CD8-positive, alpha-beta memory T cell (primary cell): ENCODE measurements at places on chromosomes 3 and 15. TPM values are rescaled to one million over a fixed set of nuclear protein-coding genes. Genes with fewer than 3 reads are reported as not detected.

DNA sequence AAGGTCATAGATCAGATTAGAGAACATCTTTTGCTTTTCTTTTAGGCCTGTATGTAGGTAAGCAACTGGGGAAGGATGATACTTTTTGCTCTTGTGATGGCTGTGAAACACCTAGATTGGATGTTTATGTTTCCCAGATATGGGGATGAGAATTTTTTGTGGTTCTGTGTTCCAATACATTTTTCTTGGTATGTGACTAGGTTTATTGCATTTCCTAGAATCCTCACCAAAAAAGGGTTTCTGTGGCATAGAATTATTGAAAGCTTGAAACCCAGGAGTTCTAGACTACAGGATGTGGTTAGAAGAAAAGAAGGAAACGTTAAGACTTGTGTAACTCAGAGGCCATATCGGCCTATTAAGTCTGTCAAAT lies 25.8 kb downstream of the OXNAD1 start:
- peaks cover 69% of the 10 kb centered on the region for H3K4me1 ChIP-seq
- no peaks in the 10 kb centered on the region for H3K27me3 ChIP-seq
- DNase-seq, result no peak

GRCh38 chr3:61903931-61904657 lies 342.7 kb downstream of the PTPRG start:
- no peak overlapping the region for H3K4me3 ChIP-seq
- no peaks in the 10 kb centered on the region for H3K36me3 ChIP-seq
- no peaks in the 10 kb centered on the region for H3K4me1 ChIP-seq
- H3K27ac ChIP-seq, result no peak overlapping the region
- no peaks in the 10 kb centered on the region for H3K27me3 ChIP-seq
- no peak for DNase-seq

- no peak overlapping the region for H3K27ac ChIP-seq
- H3K27me3 ChIP-seq, result no peaks in the 10 kb centered on the region
- peaks cover 6% of the 10 kb centered on the region for H3K4me1 ChIP-seq
- H3K4me3 ChIP-seq, result no peak overlapping the region
- peaks cover 6% of the 10 kb centered on the region for H3K36me3 ChIP-seq
Observed at GRCh38 chr3:45670991-45671390, 18.2 kb upstream of the SACM1L start.

- no peak for DNase-seq
- peaks cover 7% of the 10 kb centered on the region for H3K4me1 ChIP-seq
- H3K4me3 ChIP-seq, result no peak overlapping the region
- no peaks in the 10 kb centered on the region for H3K36me3 ChIP-seq
Observed at GRCh38 chr15:68581725-68582124, 2.9 kb downstream of the CORO2B start.

DNA sequence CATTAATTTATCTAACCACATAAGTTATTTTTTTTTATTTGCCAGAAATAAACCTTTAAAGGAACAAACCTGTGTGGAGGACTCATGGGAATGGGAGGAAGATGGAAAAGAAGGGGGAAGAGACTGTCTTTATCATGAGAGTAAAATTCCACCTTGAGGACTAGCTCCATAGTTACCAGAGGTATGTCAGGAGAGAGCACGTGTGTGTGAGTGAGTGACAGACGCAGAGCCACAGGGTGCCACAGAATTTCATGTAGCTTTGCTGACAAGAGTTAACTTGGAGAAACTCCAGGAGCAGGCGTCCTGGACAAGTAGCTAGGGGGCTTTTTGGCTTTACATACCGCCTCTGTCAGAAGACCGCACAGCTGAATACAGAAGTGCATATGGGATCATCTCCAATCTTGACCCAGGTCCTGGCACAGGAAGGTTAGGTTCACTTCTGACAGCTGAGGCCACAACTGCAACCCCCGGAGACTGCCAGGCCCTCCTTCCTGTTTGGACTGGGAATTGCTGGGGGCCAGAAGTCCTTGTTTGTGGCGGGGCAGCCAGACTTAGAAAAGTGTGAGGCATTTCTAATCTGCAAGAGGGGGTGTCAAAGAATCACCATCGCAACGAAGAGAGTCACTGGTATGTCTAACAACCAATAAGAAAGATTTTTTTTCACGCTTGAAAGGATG lies 197.8 kb upstream of the TPM1 start:
- H3K4me1 ChIP-seq, result no peaks in the 10 kb centered on the region
- H3K27me3 ChIP-seq, result no peaks in the 10 kb centered on the region
- no peak overlapping the region for H3K27ac ChIP-seq
- H3K36me3 ChIP-seq, result no peaks in the 10 kb centered on the region

GRCh38 chr15:99137111-99137546 lies 32.2 kb downstream of the SYNM start:
- no peaks in the 10 kb centered on the region for H3K36me3 ChIP-seq
- no peaks in the 10 kb centered on the region for H3K27me3 ChIP-seq
- H3K4me3 ChIP-seq, result no peak overlapping the region
- H3K4me1 ChIP-seq, result no peaks in the 10 kb centered on the region

DNA sequence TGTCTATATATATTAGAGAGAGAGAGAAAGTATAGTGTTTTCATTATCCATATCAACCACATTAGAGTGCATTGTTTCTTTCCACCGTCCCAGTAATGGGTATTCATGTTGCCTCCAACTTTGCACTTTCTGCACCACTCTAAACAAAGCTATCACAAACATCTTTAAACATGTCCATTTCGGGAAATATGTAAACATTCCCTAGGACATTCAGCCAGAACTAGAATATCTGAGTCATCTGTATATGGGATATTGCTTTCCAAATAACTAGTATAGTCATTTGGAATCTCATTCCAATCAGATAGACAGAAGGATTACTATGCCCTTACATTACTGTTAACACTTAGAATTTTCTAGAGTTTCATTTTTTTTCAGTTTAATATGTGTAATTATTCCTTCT lies 914.9 kb upstream of the EPHA6 start:
- H3K27me3 ChIP-seq, result no peaks in the 10 kb centered on the region
- no peaks in the 10 kb centered on the region for H3K4me1 ChIP-seq
- no peaks in the 10 kb centered on the region for H3K36me3 ChIP-seq
- H3K27ac ChIP-seq, result no peak overlapping the region
- DNase-seq, result no peak

DNA sequence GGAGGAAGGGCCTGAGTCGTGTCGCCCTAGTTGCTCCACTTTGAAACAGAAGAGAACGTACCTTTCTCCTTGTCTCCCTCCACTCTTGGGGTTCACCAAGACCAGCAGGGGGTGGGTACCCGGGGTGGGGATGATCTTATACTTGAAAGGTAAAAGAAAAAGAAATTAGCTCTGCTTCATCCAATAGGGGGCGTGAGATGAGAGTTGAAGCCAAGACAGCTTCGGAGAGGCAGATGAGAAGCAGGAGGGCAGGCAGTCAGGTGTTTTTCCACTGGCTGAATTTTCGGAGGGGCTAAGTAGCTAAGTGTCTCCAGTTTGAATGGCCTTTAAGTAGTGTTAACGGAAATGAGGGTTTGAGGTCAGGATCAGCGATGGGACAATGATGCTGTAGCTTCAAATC lies 100.4 kb downstream of the DGKG start:
- H3K36me3 ChIP-seq, result no peaks in the 10 kb centered on the region
- no peaks in the 10 kb centered on the region for H3K27me3 ChIP-seq

GRCh38 chr3:188151438-188151837 lies 2.5 kb upstream of the LPP start:
- H3K36me3 ChIP-seq, result no peaks in the 10 kb centered on the region
- H3K4me3 ChIP-seq, result no peak overlapping the region
- H3K4me1 ChIP-seq, result peaks cover 24% of the 10 kb centered on the region
- DNase-seq, result no peak
- no peaks in the 10 kb centered on the region for H3K27me3 ChIP-seq
- H3K27ac ChIP-seq, result no peak overlapping the region

- no peak overlapping the region for H3K27ac ChIP-seq
- DNase-seq, result no peak
- peaks cover 26% of the 10 kb centered on the region for H3K27me3 ChIP-seq
- no peaks in the 10 kb centered on the region for H3K4me1 ChIP-seq
- H3K4me3 ChIP-seq, result no peak overlapping the region
Observed at GRCh38 chr3:71778353-71778752, 6.6 kb downstream of the PROK2 start.

DNA sequence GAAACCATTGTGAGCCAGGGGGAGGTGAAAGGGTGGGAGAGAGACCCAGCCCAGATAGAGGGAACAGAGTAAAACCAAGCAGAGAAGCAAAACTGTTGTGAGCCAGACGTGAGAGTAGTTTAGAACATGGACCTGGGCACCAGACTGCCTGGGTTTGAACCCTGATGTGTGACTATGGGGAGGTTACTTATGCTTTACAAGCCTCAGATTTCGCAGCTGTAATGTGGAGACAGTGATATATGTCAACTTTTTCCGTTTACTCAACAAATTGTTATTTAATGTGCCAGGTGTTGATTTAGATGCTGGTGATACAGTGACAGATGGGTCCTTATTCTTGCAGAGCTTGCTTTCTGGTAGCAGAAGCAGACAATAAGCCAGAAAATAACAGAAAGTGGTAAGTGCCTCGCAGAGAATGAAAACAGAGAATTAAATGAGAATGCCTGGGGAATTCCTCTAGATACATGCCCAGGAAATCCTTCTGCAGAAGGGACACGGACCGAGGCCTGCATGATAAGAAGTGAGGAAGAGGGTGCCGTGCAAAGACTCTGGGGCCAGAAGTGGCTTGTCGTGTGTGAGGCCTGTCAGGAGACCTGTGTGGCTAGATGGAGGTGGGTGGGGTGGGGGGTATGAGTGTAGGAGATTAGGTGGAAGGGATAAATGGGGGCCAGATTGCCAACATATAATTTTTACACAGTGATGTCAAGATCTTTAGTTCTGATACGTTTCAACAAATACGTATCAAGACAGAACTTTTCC lies 15.0 kb downstream of the KAT2B start:
- H3K27me3 ChIP-seq, result no peaks in the 10 kb centered on the region
- peak overlapping the region; percentile 36 for H3K27ac ChIP-seq
- no peaks in the 10 kb centered on the region for H3K36me3 ChIP-seq

GRCh38 chr3:187896646-187897045 lies 151.4 kb upstream of the BCL6 start:
- no peak overlapping the region for H3K27ac ChIP-seq
- H3K4me1 ChIP-seq, result no peaks in the 10 kb centered on the region
- no peaks in the 10 kb centered on the region for H3K27me3 ChIP-seq
- DNase-seq, result no peak

- DNase-seq, result no peak
- no peaks in the 10 kb centered on the region for H3K27me3 ChIP-seq
- H3K4me1 ChIP-seq, result no peaks in the 10 kb centered on the region
Observed at GRCh38 chr3:189195302-189195701, 23.5 kb downstream of the TPRG1 start.

- no peak overlapping the region for H3K27ac ChIP-seq
- H3K4me3 ChIP-seq, result no peak overlapping the region
- DNase-seq, result no peak
- H3K36me3 ChIP-seq, result no peaks in the 10 kb centered on the region
- no peaks in the 10 kb centered on the region for H3K27me3 ChIP-seq
- no peaks in the 10 kb centered on the region for H3K4me1 ChIP-seq
Observed at GRCh38 chr15:44808557-44808956, 72.2 kb downstream of the TRIM69 start.

DNA sequence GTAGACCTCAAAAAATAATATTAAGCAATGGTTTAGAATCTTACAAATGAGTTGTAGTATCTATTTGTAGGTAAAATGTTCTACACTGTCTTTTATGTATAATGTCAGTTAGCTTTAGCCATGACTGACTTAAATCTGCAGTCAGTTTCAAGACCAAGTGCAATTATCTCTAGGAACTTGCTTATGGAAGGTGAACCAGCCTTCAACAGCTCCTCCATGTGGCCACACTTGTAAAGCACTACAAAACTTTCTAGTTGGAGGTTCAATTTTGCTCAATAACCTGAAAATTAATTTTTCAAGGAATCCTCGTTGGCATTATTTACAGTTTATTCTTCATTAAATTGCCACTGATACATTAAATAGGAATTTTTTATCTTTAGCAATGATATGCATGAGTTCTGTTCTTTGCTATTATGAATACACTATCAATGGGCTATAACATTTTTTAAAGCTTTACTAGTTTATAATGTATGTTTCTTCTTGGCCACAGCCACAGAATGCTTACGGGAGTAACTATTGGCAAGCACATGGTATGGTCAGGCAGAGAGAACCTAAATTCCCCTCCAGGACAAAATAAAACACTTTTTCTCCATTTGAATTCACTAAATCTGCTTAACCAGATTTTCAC lies 315.3 kb upstream of the UBE2E2 start:
- no peaks in the 10 kb centered on the region for H3K4me1 ChIP-seq
- DNase-seq, result no peak
- no peak overlapping the region for H3K27ac ChIP-seq
- H3K36me3 ChIP-seq, result no peaks in the 10 kb centered on the region
- no peaks in the 10 kb centered on the region for H3K27me3 ChIP-seq

DNA sequence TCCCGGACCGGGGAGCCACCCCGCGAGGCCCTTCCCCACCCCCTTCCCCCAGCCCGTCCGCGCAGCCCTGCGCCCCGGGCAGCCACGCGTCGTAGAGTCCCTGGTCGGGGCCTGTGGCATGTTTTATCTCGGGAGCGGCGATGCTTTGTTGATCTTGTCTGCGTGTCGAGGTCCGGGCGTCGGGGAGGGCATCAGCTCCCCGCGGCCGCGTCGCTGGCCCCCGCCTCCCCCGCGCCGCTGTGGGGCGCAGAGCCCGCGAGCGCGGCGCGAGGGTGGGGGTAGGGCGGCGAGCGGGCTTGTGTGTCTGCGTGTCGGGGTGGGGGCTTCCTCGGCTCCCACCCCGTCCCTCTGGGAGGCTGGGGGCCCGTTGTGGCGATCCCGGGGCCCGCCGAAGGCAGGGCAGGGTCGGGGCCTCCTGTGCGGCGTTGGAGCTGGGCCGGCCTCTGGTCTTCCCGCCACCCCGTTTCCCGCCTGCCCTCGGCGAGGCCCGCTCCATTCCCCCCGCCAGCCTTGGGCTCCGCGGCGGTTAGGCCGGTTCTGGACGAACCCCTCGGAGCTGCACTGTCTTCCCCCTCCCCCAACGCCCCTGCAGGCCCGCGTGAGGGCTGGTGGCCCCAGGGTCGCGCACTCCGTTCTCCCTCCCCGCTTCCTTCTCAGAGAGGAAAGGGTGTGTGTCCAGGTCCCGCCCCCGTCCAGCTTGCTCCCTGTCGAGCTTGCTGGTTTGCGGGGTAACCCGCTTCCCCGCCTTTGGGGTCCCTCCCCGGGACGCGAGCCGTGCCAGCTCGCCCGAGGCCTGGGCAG lies 695 bp downstream of the GMPS start:
- no peaks in the 10 kb centered on the region for H3K27me3 ChIP-seq
- peak overlapping the region; percentile 95 for H3K4me3 ChIP-seq
- H3K36me3 ChIP-seq, result no peaks in the 10 kb centered on the region
- H3K4me1 ChIP-seq, result peaks cover 30% of the 10 kb centered on the region
- peak; percentile 38 for DNase-seq

GRCh38 chr3:119794971-119795612 lies 13.2 kb downstream of the NR1I2 start:
- no peak overlapping the region for H3K27ac ChIP-seq
- H3K36me3 ChIP-seq, result no peaks in the 10 kb centered on the region
- no peaks in the 10 kb centered on the region for H3K27me3 ChIP-seq
- no peaks in the 10 kb centered on the region for H3K4me1 ChIP-seq
- no peak for DNase-seq

GRCh38 chr15:68231102-68231818 lies 1.7 kb upstream of the CLN6 start:
- DNase-seq, result no peak
- peaks cover 17% of the 10 kb centered on the region for H3K4me1 ChIP-seq
- H3K36me3 ChIP-seq, result no peaks in the 10 kb centered on the region
- H3K27me3 ChIP-seq, result no peaks in the 10 kb centered on the region
- H3K4me3 ChIP-seq, result no peak overlapping the region

Gene SPINK8
- total RNA-seq, result not detected

Gene ISLR2
- total RNA-seq, result not detected

Gene TGM5
- not detected for total RNA-seq

Gene TGM4
- not detected for total RNA-seq

Gene MAP6D1
- 3.7 TPM for total RNA-seq

Gene ZCWPW2
- 0.27 TPM for total RNA-seq

Gene MOBP
- not detected for total RNA-seq

Gene EPHA6
- not detected for total RNA-seq

Gene NR1I2
- 0.38 TPM for total RNA-seq

Gene IL17RE
- 0.47 TPM for total RNA-seq

Gene BFSP2
- not detected for total RNA-seq
